ENCODE measurements at places on chromosomes 11 and 22.

GRCh38 chr22:32692371-32692770, 109.1 kb upstream of the TIMP3 start:
- DNase-seq: no peak

DNA sequence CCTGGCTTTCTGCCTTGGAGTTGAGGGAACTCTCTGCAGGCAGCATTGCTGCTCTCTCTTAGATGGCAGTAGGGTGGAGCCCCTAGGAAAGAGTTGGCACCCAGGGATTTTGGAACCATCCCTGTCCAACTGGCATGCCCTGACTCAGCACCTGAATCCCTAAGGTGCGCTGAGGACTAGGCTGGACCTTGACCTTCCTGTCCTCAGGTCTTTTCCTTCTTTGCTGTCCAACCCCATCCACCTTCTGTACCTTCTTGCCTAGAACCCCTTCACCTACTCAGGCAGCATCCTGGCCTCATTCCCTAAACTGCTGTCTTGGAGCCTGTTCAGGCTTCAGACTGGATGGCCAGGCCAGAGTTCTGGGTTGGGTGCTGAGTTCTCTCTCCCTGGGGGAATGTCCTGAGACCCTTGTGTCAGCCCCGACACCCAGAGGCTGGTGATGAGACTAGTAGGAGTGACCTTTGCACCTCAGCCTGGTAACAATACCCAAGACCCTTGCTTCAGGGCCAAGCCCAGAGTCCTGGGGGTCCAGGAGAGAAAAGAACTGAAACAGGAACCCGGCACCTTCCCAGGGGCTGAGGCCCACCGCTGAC, 2.5 kb upstream of the POLD4 start:
- no peak for DNase-seq

- peak; percentile 89 for DNase-seq
These were observed 274.7 kb downstream of the CASP12 start for GRCh38 chr11:104623518-104623917.

DNA sequence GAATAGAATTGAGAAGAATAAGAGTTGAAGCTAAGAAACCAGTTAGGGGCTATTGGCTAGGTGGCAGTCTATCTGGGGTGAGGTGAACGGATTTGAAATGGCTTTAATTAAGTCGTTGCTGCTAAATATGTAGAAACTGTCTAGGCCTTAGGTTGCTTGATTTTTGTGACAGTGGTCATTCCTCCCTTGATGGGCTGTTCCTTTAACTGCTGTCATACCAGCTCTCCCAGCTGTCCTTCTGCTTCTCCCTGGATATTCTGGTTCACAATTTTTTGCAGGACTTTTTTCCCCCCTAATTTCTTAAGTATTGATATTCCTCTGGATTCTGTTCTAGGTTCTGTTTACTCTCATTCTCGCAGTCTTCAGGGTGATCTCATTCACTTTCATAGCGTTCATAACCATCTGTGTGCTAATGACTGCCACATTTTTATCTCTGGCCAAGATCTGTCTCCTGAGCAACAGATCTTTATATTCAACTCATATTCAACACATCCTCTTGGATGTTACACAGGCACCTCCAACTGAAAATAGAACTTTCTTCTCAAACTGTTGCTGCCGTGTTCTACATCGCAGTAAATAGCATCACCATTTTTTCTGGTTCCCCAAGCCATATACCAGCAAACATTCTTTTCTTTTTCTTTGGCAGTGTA, 134.1 kb downstream of the UVRAG start:
- no peak for DNase-seq

DNA sequence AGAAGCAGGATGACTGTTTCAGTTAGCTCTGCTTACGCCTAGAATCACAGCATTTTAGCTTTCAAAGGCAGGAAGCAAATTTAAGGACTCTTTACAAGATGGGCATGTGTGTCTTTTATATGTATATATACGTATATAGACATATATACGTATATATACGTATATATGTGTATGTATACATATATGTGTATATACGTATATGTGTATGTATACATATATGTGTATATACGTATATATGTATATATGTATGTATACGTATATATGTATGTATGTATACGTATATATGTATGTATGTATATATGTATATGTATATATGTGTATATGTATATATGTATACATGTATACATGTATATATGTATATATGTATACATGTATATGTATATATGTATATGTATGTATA, 111.1 kb downstream of the FBXO7 start:
- no peak for DNase-seq

DNA sequence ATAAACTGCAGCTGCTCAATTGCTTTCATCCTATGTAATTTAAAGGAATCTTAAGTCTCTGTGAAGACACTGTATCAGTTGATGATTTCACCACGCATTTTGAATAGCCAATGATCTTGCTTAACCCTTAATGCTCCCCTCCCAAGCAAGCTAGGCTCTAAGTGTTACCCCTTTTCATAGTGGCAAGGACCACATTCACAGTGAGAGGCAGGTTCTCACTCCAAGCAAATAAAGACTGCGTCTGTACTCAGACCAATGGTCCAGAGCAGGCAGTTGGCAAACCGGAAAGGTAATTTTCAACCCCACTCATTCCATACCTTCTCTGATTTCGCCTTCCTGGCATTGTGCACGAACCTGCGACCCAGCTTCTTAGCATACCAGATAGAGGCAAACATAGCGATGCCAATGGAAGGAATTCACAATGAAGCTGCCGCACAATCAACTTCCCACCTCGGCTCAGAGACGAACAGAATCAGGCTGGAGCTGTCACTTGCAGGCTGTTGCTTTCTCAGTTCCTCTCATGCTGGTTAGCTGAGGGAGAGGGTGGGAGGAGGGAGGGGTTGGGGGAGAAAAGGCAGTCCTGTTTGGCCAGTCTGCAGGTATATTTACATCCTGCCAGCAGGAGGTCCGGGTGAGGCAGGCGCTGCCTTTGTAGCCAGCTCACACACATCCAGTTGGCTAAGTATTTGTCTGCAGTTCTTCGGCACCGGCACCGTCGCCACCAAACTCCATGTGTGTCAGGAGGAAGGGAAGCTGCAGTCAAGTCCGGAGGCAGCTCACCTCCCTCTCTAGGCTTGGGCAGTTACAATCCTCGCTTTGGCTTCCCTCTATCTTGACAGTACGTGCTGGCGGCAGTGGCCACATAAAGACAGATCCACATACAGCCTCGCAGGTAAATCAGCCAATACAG, 1151.2 kb upstream of the CCDC90B start:
- no peak for DNase-seq

- DNase-seq: no peak
These were observed 37.5 kb upstream of the RAB1B start for GRCh38 chr11:66230978-66231377.
